CD8-positive, alpha-beta memory T cell (primary cell): ENCODE measurements at places on chromosomes 3 and 15. TPM values are rescaled to one million over a fixed set of nuclear protein-coding genes. Genes with fewer than 3 reads are reported as not detected.

- no peak for DNase-seq
Measured at GRCh38 chr3:72328755-72329277, 519.4 kb downstream of the SHQ1 start.

DNA sequence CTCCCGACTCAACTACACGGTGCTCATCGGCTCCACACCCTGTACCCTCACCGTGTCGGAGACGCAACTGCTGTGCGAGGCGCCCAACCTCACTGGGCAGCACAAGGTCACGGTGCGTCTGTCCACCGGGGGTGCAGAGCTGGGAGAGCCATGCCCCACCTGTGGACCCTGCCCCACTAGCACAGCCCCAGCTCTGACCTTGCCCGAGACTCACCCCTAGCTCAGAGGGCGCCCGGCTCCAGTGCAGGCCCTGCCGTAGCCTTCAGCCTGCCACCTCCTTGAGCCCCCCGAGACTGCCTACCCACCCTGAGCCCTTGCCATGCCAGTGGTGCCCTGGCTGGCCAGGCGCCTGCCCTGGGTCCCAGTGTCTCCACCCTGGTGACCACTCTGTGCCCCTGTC lies 34.9 kb downstream of the PLXNA1 start:
- no peak for DNase-seq

- no peak for DNase-seq
Measured at GRCh38 chr15:86620641-86621349, 541.1 kb downstream of the AGBL1 start.

GRCh38 chr3:24521420-24522145 lies 26.9 kb upstream of the THRB start:
- no peak for DNase-seq

- DNase-seq, result no peak
Measured at GRCh38 chr3:157871838-157872460, 234.3 kb downstream of the SHOX2 start.

GRCh38 chr15:82122746-82123400 lies 77.1 kb upstream of the MEX3B start:
- DNase-seq, result no peak

GRCh38 chr3:67876261-67876660 lies 221.8 kb upstream of the SUCLG2 start:
- no peak for DNase-seq

DNA sequence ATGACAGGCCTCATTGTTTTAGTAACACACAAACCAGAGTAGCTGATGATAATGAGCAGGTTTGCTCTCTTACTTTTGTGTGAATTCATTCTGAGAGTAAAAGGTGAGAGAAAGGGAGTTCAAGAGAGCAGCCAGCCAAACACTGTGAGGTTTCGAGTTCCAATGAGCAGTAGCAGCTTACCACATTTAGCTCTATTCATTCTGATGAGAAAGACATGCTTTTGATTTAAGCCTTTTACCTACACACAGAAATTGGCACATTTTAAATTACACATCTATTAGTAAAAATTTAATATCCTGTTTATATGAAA lies 28.0 kb downstream of the GLDN start:
- DNase-seq, result no peak

GRCh38 chr3:171553086-171553485 lies 92.9 kb upstream of the TNIK start:
- DNase-seq, result no peak

- no peak for DNase-seq
Measured at GRCh38 chr3:10855871-10856662, 40.0 kb downstream of the SLC6A11 start.

DNA sequence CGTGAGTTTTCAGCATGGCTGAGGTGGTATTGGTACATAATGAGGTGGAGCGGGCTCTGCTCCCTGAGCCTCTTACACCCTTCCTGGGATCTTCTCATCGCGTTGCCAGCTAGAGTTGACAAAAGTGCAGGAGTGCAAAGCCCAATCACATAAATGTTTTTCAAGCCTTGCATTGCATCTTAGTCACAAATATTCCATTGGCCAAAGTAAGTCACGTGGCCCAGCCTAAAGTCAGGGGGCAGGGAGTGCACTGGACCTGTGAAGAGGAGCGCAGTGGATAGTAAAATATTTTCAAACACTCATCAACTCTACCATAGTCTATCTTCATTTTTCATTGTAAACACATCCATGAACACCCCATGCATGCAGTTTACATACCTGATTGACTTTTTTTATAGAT lies 329.8 kb upstream of the NR2E3 start:
- no peak for DNase-seq

DNA sequence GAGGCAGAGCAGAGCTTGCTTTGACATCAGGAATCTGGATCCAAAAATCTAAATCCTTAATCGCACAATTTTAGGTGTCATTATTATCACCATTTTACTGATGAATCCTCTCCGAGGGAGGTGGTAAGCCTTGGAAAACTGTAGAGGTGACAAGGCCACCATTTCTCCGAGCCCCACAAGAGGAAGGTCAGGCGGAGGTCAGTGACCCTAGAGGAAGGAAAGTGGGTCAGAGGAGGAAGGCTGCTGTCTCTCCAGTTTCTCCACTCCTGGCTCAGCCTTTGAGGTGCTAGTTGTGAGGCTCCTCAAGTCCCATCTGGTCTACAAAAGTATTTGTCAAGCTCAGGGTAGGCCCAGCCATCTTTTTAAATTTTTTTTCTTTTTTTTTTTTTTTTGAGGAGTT lies 3.2 kb downstream of the DVL3 start:
- DNase-seq, result no peak

GRCh38 chr3:52005571-52005986 lies 9.9 kb upstream of the RPL29 start:
- no peak for DNase-seq

- DNase-seq, result no peak
Measured at GRCh38 chr3:17481116-17481515, 261.3 kb downstream of the TBC1D5 start.

DNA sequence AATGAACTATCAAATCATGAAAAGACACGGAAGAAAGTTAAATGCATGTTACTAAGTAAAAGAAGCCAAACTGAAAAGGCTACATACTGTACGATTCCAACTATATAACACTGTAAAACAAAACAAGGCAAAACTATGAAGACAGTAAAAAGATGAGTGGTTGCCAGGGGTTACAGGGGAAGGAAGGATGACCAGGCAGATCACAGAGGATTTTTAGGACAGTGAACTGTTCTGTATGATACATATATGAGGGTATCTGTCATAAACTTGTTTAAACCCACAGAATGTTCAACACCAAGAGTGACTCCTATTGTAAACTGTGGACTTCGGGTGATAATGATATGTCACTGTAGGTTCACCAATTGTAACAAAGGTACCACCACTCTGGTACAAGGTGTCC lies 60.6 kb downstream of the CHSY1 start:
- DNase-seq, result no peak

DNA sequence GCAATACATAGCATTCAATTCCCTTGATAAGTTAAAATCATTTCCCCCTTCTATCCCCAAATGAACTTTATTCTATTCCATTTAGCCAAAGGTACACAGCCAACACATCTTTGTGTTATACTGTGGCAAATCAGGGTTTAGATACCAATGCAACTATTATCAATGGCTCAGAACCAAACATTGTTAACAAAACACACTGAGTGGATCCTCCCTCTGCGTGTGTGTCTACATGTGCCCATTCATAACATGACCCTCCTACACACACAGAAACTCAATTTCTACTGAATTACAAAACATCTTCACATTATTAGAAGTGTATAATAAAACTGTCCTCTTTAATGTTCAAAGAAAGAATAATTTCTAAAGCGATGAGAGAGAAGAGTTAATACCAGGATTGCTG lies 1.3 kb downstream of the TTBK2 start:
- DNase-seq, result no peak

DNA sequence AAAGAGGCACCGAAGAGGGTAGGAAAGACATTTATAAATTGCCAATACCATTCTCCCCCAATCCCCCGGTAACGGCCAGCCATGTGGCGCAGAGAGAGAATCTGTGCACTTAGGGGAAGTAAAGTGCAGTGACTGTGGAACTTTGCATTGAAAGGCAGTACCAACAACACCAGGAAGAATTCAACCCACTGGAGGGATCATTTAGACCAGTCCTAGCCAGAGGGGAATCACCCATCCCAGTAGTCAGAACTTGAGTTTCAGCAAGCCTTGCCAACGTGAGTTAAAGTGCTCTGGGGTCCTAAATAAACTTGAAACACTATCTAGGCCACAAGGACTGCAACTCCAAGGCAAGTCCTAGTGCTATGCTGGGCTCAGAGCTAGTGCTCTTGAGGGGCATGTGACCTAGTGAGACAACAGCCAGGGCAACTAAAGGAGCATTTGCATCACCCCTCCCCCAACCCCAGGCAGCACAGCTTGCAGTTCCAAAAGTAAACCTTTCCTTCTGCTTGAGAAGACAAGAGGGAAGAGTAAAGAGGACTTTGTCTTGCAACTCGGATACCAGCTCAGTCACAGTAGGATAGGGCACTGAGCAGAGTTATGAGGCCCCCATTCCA lies 15.0 kb downstream of the CEP70 start:
- DNase-seq, result no peak

DNA sequence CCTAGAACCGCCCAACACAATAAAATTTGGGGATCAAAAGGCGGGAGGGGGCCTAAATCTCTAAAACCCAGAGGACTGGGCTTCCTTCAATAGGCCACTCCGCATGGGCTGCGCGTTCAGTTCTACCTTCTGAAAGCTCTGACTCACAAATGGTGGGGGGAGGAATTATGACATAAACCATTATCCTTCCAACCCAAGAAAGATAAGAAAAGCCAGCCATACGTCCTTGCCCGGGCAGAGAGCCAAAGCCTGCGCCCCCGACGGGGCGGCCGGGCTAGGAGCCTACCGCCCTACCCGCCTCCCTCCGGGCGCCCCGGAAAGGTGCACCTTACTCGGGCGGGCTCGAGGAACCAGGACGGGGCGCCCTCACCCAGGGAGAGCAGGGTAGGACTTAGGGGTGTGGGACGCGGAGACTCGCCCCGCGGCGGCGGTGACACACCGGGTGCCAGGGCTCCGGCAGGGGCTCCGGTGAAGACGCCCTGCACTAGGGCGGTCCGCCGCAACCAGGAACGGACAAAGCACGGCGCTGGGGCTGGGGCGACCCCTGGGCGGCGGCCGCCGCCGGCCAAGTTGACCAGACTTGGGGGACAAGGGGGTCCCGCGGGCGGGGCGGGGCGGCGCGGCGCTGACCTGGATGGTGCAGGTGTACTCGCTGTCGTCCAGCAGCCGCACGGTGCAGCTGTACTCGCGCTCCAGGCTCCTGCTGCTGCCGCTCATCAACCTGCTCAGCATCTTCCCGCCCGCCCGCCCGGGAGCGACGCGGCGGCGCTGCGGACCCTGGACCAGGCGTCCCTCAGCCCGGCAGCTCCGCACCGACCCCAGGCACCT lies 534 bp downstream of the FRMD5 start:
- peak; percentile 41 for DNase-seq

GRCh38 chr3:127036209-127037020 lies 53.5 kb downstream of the PLXNA1 start:
- no peak for DNase-seq

- no peak for DNase-seq
Measured at GRCh38 chr3:132721479-132722164, 587 bp downstream of the NPHP3 start.

GRCh38 chr3:130975251-130975650 lies 51.4 kb downstream of the ASTE1 start:
- DNase-seq, result no peak

- DNase-seq, result no peak
Measured at GRCh38 chr3:197882586-197882985, 67.4 kb upstream of the RPL35A start.

DNA sequence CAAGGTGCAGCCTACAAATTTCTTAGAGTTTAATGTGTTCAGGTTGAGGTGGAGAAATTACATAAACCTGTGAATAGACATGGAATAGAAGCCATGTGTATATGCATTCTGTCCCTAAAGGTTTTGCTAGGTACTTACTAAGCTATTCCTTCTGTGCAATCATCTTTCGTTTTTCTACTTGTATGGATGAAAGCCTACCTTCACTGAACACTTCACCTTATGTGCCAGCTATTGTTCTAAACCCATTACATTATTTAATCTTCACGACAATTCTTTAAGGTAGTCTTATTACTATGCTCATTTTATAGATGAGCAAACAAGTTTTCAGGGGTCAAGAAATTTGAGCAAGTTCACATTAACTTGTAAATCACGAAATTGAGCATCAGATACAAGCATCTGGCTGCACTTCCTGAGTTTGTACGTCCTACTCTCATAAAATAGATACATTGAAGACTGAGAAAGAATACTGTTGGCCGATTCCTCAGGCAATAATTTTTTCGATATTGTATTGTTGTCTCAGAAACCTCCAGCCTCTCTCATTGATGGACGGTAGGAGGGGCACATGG lies 635 bp upstream of the RCN2 start:
- peak; percentile 17 for DNase-seq

- DNase-seq, result no peak
Measured at GRCh38 chr15:25268166-25268565, 170.7 kb downstream of the UBE3A start.

- DNase-seq, result no peak
Measured at GRCh38 chr15:61159901-61160300, 69.2 kb downstream of the RORA start.

DNA sequence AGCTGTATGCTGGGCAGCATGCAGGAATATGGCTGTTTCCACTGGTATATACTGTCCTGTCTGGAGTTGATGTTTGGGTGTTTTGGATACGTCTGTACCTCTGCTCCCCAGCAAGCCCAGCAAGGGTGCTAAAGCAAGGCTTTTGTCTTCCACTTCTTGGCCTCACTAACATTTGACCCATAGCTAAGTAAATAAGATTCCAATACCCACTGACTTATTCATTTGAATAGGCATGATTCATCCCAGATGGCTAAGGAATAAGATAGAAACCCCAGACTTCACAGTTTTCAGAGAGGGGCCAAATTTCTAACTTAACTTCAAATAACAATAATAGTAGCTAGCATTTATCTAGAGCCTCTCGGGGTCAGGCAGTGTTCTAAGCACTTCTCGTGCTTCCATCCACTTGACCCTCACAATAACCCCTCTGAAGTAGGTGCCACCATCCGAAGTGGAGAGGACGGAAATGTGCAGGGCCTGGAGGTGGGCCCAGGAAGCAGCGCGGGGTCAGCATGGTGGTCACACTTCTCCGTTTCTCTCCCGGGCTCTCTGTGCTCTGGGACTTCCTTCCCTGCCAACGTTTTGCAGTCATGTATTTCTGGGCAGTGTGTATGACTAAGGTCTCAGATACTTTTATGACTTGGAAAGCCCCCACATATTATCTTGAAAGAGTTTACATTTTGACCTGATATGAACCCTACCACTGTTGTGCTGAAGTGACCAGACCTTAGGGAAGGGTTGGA lies 39.3 kb downstream of the LRRK1 start:
- no peak for DNase-seq

- DNase-seq, result no peak
Measured at GRCh38 chr3:123157209-123157597, 44.5 kb upstream of the SEC22A start.

The ZNF710 gene
- total RNA-seq, result 13.2 TPM

The VEPH1 gene
- not detected for total RNA-seq

The CLSTN2 gene
- not detected for total RNA-seq

The ALDH1L1 gene
- not detected for total RNA-seq

The PSTPIP1 gene
- total RNA-seq, result 127 TPM

The RCN2 gene
- total RNA-seq, result 35.9 TPM

The CKMT1B gene
- total RNA-seq, result not detected

The NR1I2 gene
- total RNA-seq, result 0.35 TPM

The ABHD10 gene
- 44.1 TPM for total RNA-seq

The A4GNT gene
- total RNA-seq, result not detected

The ISLR2 gene
- not detected for total RNA-seq

The FETUB gene
- total RNA-seq, result not detected

The CAPN7 gene
- 33.1 TPM for total RNA-seq
